Stimulated activated CD4-positive, alpha-beta T cell treated with anti-CD3 and anti-CD28 coated beads, Interleukin-4, amount 100 ng/mL, for 48 hours (primary cell): ENCODE measurements at places on chromosomes 13 and 19.

GRCh38 chr19:37361994-37362393 lies 8.9 kb upstream of the ZNF527 start:
- DNase-seq = no peak

DNA sequence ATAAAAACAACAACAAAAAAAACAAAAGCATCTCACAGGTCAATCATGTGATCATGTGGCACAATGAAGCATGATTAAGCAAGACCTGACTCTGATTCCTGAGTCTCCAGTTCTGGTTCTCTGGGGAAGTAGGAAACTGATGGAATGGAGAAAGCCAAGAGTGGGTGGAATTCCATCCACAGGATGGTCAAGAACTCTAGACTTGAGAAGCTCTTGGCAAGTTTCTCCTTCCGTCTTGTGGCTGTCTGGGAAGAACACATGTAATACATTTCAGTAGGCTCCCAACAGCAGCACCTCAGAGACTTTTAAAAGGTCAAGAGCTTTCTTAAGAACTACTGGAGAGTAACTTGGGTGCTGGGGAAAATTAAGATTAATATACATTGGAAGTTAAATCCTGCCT lies 78.6 kb upstream of the TSHZ3 start:
- no peak for DNase-seq

GRCh38 chr13:34522808-34523207 lies 419.3 kb upstream of the NBEA start:
- no peak for DNase-seq

DNA sequence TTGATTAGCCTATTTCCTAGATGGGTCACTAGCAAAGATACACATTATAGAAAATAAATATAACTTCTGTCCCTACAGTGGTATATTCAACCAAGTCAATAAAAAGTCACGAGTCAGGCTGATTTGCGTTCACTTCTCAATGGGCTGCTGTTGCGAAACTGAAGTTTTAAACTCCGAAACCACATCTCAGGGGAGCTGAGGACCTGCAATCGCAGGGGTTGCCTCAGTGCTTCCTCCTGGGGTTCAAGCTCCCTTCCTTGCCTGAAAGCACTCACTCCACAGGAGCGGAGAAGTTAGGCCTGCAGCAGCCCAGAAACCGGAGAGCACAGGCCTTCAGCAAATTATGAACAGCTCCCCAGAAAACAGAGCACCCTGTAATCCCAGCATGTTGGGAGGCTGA lies 39.6 kb downstream of the RAB20 start:
- DNase-seq = no peak

DNA sequence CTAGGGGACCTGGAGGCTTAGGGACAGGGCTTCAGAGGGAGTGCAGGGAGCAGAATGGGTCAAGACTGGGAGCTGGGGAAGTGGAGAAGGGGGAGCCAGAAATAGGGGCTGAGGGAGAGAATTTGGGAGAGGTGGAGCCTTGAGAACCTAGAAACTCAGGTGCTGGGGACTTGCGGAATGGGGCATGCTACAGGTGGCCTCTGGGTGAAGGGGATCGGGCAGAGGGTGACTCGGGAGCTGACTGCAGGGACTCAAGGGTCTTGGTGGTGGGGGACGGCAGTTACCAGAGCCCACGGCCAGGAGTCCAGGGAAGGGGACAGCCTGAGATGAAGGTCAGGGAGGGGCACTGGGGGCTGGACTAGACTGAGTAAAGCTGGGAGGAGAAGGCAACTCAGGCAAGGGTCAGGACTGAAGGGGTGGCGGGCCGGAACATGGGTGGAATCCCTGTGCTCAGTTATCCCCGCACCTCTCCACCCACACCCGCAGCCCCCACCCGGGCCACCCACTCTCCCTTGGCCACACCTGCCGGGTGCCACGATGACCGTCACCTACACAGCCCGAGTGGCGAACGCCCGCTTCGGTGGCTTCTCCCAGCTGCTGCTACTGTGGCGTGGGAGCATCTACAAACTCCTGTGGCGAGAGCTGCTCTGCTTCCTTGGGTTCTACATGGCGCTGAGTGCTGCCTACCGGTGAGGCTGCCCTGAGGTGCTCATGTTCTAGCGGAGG lies 628 bp downstream of the BEST2 start:
- DNase-seq = no peak

DNA sequence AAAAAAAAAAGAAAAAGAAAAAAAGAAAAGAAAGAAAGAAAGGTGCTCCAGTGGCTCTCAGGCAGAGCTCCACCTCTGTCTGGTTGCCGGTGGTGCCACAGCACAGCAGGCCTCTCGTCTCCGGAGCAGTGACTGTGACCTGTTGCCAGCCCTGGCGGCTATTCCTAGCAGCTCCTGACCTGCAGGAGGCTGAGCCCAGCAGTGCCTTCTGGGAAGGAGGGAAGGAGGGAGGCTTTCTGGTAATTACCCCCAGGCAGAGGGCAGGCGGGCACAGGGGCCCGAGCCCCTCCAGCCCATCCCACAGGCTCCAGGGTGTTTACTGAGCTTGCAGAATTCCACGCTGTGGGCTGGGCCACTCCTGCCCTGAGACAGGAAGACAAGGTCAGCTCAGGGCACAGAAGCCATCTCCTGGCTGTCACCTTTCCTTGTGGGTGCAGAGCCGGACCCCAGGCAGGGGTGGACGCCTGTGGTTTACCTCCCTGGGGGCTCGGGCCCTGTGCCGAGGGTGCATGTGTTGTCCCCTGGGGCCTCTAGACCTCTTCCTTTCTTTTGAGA lies 77.9 kb downstream of the GNG7 start:
- no peak for DNase-seq

- DNase-seq = no peak
These were observed 695.6 kb downstream of the PCDH9 start for GRCh38 chr13:66534561-66534960.

- DNase-seq = no peak
These were observed 31.3 kb upstream of the CEBPA start for GRCh38 chr19:33333642-33334041.

- no peak for DNase-seq
These were observed 226.7 kb upstream of the TSHZ3 start for GRCh38 chr19:31575846-31576335.

GRCh38 chr13:74662905-74663304 lies 528.7 kb upstream of the KLF12 start:
- DNase-seq = no peak

GRCh38 chr19:49488863-49489537 lies 1.6 kb downstream of the RPL13A start:
- DNase-seq = no peak

- DNase-seq = no peak
These were observed 300.7 kb downstream of the KLF12 start for GRCh38 chr13:73833325-73834070.

DNA sequence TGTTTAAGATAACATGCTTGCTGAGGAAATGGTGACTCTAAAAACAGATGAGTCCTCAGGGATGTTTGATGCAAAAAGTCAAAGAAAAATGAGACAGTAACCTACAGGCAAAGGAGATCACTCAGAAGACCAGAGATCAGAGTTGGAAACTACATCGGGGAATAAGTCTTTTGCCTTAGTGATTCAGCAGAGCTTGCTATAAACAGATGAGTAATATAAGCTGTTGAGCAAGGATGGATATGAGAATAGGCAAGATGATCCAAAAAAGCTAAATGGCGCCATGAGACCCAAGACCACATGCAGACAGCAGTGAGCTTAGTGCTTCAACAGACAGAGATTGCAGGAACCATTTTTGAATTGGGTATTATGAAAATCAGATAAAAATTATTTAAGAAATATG lies 168.6 kb downstream of the POSTN start:
- no peak for DNase-seq

DNA sequence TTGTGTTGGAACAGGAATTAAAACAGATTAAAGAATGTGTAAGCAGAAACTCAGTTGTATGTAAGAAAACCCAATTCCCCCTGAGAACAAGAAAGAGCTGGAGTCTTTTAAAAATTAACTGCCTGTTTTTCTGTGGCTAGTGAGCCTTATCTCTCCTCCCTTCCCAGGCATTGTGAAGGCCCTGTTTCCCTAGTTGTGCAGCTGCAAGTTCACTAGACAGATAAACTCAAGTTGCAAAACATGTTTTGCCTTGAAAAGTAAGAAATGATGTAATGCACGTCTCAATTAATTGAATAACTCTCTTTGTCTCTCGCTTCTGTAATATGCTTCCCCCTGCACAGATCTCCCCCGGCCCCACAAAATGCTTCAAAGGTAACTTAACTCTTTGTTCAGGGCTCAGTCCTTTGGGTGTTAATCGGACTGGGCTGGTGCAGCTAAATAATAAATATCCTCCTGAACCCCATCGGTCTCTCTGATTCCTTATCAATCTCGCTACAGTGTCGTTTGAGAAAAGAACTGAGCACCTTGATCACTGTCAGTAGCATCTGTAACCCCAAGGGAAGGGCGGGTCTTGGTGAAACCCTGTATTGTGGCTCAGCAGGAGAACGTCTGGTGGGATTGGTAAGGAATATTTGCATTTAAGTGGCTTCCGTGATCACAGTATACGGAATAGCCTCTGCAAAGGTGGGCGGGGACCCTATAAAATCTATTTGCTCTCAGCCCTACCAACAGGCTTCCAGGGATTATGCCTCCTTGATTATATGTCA lies 1.6 kb upstream of the ZNF556 start:
- no peak for DNase-seq

DNA sequence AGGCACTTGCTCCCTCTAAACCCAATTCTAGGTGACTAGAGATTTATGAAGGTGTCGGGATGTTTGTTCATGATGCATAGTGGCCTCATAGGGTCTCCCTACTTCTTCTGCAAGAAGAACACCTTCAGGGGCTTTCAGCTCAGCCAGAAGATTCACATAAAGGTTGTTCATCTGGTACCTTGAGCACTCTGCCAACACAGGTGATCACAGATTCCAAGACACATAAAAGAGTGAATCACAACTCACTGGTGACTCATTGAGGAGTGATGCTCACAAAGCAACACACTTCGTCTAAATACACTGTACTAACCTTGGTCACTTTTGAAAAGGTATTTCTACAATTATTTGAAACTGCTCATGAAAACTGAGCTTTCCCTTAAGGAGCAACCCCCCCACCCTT lies 6.8 kb upstream of the ZNF324 start:
- DNase-seq = no peak

DNA sequence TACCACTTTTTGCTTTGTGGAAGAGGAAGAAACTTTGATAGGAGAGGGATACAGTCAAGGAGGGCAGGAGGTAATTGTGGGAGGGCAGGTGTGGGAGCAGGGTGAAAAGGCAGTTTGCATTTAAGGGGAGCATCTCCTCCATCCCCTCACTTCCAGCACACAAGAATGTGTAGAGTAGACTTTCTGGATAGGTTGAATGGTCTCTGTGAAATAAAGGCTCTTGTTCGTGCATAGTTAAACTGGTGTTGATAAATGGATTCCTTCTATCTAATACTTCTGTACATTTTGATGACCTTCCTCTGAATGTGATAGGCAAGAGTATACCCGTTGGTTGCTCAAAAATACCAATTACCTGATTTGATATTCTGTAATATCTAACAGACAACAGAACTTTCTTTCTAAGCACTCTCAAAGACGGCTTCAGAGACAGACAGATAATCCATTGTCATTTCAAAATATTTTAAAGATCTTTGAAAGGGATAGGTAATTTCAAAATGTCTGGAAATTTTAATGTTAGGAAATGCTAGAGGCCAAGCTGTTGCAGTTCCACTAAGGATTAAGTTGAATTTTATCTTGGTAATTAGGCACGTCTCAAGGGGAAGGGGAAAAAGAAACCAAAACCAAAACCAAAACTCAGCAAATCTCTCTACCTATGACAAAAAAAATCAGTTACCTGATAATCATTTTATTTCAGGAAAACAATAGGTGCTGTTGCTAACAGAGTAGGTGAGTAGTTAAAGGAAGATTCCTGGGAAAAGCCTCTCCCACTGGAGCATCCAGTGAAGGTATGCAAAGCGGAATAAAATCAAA lies 302.6 kb downstream of the COG6 start:
- no peak for DNase-seq

GRCh38 chr19:2223959-2224358 lies 12.2 kb downstream of the PLEKHJ1 start:
- no peak for DNase-seq

GRCh38 chr19:29089315-29089870 lies 123.6 kb downstream of the UQCRFS1 start:
- DNase-seq = no peak

DNA sequence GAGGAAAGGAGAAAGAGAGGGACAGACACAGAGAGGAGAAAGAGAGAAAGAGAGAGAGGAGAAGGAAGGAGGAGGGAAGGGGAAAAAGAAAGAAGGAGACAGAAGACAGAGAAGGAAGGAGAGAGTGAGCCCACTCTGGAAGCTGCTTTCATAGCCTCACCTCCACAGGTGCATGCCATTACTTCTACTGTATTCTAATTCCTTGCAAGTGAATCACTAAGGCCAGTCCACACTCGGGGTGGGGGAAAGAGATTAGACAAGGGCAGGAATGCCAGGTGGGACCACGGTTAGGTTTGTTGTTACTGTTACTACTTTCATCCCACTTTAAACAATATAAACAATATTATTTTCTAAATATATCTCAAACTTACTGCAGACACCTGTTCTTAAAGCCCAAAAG lies 684.5 kb upstream of the ARGLU1 start:
- no peak for DNase-seq

GRCh38 chr19:4722671-4723594 lies 709 bp downstream of the DPP9 start:
- no peak for DNase-seq

- DNase-seq = no peak
These were observed 36.7 kb upstream of the C13orf46 start for GRCh38 chr13:114010401-114011101.

GRCh38 chr13:21018220-21018619 lies 43.2 kb downstream of the LATS2 start:
- DNase-seq = no peak

DNA sequence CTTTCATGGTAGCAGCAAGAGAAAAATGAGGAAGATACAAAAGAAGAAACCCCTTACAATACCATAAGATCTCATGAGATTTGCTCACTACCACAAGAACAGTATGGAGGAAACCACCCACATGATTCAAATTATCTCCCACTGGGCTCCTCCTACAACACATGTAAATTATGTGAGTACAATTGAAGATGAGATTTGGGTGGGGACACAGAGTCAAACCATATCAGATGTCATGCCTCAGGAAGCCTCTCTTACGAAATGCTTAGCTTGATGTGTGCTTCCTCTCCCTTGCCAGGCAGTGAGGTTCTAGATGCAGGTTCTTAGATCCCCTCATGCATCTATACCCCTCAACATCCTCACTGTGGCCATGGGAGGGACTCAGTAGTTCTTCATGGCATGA lies 63.2 kb upstream of the RGCC start:
- DNase-seq = no peak
